Activated CD8-positive, alpha-beta memory T cell treated with anti-CD3 and anti-CD28 coated beads for 1 hour (primary cell): ENCODE measurements at places on chromosomes 2 and 18.

DNA sequence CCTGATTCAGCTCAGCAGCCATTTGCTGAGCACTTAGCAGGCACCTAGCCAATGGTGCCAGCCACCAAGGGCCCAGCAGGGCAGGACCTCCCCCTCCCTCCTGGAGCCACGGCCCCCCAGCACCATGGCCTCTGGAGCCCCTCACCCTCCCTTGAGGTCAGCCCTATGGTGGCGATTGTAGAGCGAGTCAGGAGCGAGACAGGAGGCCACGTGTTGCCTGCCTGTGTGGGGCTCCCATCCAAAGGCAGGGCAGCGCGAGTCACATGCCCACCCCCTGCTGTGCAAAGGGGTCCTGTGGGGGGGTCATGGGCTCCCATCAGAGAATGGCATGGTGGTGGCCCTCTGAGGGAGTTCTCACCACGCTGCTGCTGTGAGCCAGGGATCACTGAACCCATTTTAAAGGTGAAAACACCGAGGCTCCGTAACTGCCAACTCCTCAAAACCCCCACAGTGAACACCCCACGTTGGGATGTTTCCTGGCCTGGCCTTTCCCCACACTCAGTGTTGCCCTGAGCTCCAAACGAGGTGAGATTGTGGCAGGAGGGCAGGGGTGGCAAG, 35.6 kb downstream of the RAMP1 start:
- DNase-seq: no peak

- no peak for DNase-seq
Measured at GRCh38 chr18:5419601-5420000, 124.1 kb upstream of the ZBTB14 start.

GRCh38 chr2:240929364-240930095, 23.4 kb downstream of the CROCC2 start:
- DNase-seq: no peak

DNA sequence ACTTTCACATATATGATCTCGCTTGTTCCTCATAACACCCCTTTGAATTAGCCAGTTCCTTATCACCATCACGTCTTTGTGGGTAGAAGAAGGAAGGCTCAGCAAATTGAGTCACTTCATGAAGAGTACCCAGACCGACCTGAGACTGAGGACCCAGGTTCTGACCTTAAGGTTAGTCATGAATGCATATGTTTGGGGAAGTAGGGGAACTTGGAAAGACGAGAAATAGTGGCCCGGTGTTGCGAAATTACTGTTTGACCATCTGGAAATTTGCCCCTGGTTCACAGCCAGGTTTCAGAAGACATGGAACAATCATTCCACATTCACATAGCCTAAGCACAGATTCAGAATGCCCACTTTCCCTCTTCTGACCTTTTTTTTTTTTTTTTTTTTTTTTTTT, 59.8 kb downstream of the MEIS1 start:
- no peak for DNase-seq

DNA sequence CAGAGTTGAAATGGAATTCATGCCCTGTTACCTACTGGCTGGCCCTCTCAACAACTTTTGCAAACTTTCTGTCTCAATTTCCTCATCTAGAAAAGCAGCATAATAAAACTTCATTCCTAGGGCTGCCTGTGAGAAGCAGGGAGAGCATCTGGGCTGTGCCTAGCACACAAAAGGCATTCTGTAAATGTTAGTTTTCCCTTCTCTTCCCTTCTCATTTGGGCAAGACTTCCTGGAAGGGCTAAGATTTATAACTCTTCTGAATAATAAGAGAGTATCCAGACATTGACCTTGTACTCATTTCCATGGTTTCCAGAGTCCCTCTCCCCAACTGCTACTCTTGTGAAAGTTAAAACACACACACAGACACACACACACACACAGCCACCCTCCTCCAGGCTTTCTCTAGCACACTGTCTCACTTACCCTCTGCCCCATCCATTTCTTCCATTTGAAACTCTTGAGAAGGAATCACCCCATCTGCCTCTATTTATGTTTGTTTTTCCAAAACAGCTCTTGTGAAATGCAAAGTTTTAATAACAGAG, 302.1 kb downstream of the SMAD2 start:
- no peak for DNase-seq

DNA sequence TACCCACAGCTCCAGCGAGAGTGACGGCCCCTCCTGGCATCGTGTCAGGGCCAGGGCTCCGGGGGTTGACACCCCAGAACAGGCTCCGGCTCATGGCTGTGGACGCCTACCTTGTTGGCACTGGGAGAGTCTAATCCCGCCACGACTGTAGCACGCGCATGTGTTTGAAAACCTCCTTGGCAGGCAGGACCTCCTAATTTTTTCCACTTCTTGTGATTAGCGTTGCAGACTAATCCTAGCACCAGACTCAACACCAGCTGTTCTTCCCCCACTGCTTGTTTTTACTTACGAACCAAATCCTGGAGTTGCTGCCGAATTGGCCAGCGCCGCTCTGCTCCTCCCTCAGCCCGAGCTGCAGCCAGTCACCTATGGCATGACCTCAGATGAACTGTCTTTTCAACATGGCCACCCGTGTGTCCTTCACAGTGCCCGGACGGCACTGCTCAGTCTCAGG, 110.7 kb downstream of the KLHL29 start:
- no peak for DNase-seq

GRCh38 chr2:205637779-205638503, 44.4 kb upstream of the NRP2 start:
- no peak for DNase-seq

DNA sequence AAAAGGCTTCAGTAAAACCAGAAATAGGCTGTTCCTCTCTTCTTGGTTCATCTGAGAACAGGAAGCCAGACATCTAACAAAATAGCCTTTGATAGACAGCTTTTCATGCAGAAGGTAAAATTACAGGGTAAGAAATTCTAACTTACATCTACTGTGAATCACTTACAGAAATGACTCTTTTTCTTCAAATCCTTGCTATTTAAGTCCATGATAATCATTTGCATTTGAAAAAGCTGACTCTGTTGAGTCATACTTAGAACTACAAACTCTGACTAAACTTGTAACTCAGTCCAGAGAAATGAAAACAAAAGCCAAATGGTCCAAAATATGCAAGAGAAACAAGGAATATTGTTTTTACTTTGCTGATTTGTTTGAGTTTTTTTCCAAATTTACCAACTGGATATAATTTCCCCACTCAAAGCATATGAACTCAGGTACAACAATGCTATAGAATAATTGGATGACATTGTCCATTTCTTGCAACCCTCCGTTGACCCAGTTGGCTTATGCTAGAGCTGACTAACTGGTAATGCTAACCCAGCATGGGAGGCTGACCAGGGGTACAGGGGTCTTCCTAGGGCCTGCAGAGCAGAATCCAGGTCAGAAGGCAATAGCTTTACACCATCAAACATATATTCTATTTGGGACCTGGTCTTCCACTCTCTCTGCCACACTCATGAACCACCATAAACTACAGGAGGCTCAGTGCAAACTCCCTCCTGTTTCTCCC, 18.8 kb upstream of the MREG start:
- no peak for DNase-seq

GRCh38 chr2:7052404-7052803, 135.2 kb downstream of the RNF144A start:
- no peak for DNase-seq

DNA sequence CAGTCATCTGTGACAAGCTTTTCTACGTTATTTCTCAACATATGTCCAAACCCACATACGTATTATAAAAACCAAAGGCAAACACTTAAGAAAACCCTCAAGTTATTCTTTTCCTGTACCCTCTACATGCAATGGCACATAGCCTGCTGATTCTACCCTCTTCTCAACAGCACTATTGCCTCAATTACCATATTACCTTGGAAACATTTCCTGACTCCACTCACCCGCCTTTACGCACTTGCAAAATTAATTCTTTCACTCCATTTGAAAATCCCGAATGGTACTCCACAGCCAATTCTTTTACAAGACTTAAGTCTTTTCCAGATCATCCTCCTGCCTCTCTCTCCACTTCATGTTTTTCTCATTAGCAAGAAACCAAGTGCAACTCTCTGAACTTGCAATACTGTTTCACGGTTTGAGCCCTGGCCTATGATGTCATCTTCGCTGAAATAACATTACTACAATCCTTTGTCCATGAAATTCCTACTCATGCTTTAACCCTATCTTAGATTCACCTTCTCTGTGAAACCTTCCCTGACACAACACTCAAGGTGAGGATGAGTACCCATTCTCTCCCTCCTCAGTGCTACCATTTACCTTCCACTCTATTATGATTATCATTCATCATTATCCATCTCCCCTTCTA, 29.0 kb downstream of the SESTD1 start:
- DNase-seq: no peak

DNA sequence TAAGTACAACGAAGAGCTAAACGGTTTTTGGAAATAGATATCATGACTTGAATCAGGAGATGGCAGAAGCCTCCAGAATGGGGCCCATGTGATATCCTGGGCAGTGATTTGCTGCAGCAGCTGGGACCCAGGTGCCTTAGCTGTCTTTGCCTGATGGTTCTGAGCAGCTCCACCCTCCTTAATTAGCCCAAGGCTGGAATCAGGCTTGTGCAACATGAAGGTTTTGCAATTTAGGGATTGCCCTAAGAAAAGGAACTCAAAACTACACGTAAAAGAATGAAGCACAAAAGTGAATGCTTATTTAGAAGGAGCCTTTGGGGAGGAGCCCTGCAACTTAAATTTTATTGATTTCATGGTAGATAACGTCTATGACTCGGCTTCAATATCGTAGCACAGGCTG, 17.3 kb upstream of the CNDP2 start:
- no peak for DNase-seq

- no peak for DNase-seq
Measured at GRCh38 chr18:9902832-9903231, 11.0 kb upstream of the VAPA start.
